Brain pericyte (primary cell): ENCODE measurements at places on chromosomes 16 and 17.

DNA sequence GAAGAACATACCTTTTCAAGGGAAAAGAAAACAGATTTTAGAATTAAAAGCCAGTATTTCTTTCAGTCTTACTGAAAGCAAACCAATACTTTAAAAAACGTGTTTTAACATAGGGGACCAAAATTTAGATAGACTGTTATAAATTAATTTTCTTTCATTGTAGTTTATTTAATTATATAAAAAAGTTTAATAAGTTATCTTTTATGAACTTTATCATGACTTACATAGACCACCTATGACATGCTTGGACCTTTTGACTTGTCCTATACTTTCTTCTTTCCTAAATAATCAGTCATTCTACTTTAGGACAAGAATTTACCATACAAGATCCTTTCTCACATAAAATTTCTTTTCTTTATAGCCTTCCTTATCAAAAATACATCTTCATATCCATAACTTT, 102.0 kb upstream of the HAS3 start:
- DNase-seq = no peak

DNA sequence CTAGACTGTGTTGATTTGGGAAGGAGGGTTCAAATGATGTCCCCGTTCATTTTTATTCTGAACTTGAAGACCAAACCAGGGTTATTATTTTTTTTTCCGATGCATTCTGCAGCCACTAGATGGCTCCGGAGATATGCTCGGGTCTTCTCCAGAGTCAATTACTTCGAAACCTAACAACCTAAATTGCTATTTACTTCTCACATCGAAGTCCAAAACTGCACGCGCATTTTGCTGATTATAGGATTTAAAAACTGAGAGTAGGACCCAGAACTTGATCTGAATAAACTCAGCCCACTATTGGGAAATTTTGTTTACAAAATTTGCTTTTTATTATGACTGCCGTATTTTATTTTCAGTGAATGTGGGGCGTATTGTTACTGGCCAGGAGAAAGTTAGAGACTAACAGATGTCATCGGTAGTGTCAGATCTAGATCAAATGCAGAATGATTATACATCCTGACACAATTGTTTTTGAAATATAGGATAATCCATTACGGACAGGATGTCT, 263.8 kb downstream of the HS3ST3A1 start:
- DNase-seq = no peak

DNA sequence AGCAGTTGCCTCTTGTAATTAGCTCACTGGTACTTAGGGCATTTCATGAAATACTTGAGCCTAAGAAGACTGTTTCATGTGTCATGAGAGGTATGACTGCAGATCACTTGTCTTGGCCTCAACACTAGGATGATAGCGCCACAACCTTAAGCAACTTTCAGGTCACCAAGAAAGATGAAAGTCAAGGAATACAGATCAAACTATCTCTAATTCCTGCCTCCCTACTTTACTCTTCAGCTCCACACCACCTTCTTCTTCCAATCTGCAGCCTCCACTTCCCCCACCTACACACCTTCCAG, 28.0 kb downstream of the GNA13 start:
- no peak for DNase-seq

- DNase-seq = no peak
These were observed 33.5 kb upstream of the EMP2 start for GRCh38 chr16:10613785-10614485.

- no peak for DNase-seq
These were observed at the start of gene TNP2 for GRCh38 chr16:11268921-11269375. TSS of gene TNP2 (minus strand) at chr16:11269325. CDS start at chr16:11269262, 63 bp downstream.

DNA sequence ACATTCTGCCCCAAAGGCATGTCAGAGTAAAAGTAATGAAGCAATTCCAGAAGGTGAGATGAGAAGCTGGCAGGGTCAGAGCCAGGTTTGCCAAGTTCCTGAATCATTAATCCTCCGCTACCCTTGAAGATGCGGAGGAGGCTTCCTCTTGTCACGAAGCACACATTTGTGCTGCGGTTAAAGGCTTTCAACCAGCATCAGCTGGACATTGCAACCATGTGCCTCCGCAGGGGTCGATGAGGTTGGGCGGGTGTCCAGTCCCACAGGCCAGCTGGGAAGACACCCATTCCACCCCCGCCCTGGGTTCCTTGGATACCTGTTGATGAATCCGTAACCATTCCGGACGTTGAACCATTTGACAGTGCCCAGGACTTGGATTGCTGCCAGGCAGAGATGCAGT, 1.3 kb downstream of the YBX2 start:
- no peak for DNase-seq

DNA sequence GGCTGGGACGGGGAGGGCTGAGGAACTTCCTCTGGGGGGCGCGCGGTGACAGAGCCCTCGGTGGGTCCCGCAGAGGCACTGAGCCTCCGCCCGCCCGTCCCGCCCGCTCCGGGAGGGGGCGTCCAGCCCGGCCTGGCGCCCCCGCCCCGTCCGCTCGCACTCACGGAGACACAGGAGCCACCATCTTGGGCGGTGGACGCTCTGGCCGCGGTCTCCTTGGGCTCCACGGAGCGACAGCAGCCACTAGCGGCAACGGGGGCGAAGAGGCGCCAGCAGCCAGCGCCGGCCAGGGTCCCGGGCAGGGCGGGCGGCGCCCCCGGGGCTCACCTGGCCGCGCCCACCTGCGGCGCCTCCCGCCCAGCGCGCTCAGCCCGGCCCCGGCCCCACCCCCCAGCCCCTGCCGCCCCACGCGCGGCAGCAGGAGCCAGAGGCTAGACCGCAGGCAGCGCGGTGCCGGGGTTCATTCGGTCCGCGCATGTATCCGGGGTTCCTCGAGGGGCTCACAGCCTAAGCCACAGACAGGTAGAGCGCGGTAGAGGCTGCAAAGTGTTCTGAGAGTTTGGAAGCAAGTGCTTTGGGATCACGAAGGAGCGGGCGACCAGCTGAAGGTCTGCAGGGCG, at the start of gene C17orf113:
Gene C17orf113 (minus strand): TSS at position 209 of the 620 bp plus-strand sequence. CDS start 7,225 bp downstream, outside the sequence.
- DNase-seq = no peak
